ENCODE measurements at places on chromosomes 13 and 19. TPM values are rescaled to one million over a fixed set of nuclear protein-coding genes. Genes with fewer than 3 reads are reported as not detected.

KLK12 gene
- not detected for total RNA-seq

RNF225 gene
- total RNA-seq = 0.19 TPM

TMEM190 gene
- total RNA-seq = 1.9 TPM

NLRP12 gene
- total RNA-seq = not detected

GRIN2D gene
- total RNA-seq = 8.2 TPM

ZNF582 gene
- total RNA-seq = 1.0 TPM

COX6B2 gene
- total RNA-seq = 1.0 TPM

NLRP9 gene
- total RNA-seq = not detected

ADAT3 gene
- 4.2 TPM for total RNA-seq

LRRC25 gene
- total RNA-seq = not detected

GIPC3 gene
- total RNA-seq = 0.19 TPM

ZNF536 gene
- total RNA-seq = not detected

ZNF563 gene
- not detected for total RNA-seq

MYO1F gene
- 0.48 TPM for total RNA-seq

YJU2 gene
- total RNA-seq = 21.7 TPM

MCOLN1 gene
- total RNA-seq = 11.4 TPM

PODNL1 gene
- 0.62 TPM for total RNA-seq

ZNF222 gene
- 3.0 TPM for total RNA-seq

VSTM2B gene
- total RNA-seq = not detected

Measured in A549 treated with Mapracorat at 1 μM for 4 hours (cell line).